ENCODE measurements at places on chromosomes 5 and 9. TPM values are rescaled to one million over a fixed set of nuclear protein-coding genes. Genes with fewer than 3 reads are reported as not detected.

GRCh38 chr9:123656565-123656964, 273.4 kb downstream of the DENND1A start:
- no peak for DNase-seq
- no peaks in the 10 kb centered on the region for H3K4me1 ChIP-seq
- H3K4me3 ChIP-seq: no peak overlapping the region
- peaks cover 2% of the 10 kb centered on the region for H3K27me3 ChIP-seq
- peaks cover 11% of the 10 kb centered on the region for H3K36me3 ChIP-seq

DNA sequence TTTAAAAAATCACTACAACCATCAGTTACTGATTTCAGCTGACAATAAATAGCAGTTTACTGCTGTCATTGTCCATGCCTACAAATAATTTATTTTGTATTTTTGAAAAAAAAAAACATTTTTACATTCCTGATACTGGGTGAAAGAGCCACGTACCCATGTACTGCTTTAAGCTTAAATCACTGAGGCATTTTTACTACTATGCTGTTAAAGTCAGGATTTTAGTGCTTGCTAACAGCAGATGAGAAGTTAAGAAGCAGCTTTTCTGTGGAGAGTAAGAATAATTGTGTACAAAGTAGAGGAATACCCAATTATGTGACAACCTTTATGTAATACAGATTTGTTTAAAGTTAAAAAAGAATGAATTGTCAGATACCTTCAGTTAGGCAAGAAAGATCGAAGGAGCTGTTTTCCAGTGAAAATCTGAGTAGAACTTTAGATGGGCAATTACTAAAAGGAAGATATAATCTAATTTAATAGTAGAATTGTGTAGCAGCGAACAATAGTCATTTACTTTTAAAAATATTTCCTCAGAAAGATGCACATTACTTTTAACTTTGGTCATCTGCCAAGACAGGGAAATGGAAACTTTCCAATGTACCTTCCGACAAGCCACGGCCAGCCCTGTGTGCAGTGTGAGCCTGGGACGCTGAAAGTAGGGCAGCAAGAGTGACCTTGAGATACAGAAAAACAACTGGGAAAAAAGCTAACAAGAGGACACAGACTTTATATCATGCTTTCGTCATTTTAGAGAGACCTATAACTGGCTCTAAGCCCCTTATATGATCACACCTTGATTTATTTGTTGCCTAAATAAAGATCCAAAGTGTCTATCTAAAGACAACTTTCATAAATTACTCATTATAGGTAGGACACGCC, 39.9 kb downstream of the RHOBTB3 start:
- H3K27me3 ChIP-seq: no peaks in the 10 kb centered on the region
- DNase-seq: no peak
- H3K4me1 ChIP-seq: no peaks in the 10 kb centered on the region
- H3K4me3 ChIP-seq: no peak overlapping the region
- no peak overlapping the region for H3K27ac ChIP-seq

GRCh38 chr5:173742432-173742816, 126.0 kb upstream of the BOD1 start:
- H3K4me1 ChIP-seq: peaks cover 33% of the 10 kb centered on the region
- no peak overlapping the region for H3K4me3 ChIP-seq
- DNase-seq: no peak
- H3K27me3 ChIP-seq: no peaks in the 10 kb centered on the region
- H3K27ac ChIP-seq: no peak overlapping the region

- H3K27ac ChIP-seq: no peak overlapping the region
- H3K36me3 ChIP-seq: no peaks in the 10 kb centered on the region
- no peaks in the 10 kb centered on the region for H3K4me1 ChIP-seq
- no peak overlapping the region for H3K4me3 ChIP-seq
Measured at GRCh38 chr5:139459451-139459934, 3.0 kb downstream of the ECSCR start.

- peaks cover 7% of the 10 kb centered on the region for H3K4me1 ChIP-seq
- H3K36me3 ChIP-seq: peaks cover 34% of the 10 kb centered on the region
- no peak for DNase-seq
- no peak overlapping the region for H3K27ac ChIP-seq
- H3K4me3 ChIP-seq: no peak overlapping the region
Measured at GRCh38 chr5:177598477-177598876, 1.5 kb upstream of the B4GALT7 start.

DNA sequence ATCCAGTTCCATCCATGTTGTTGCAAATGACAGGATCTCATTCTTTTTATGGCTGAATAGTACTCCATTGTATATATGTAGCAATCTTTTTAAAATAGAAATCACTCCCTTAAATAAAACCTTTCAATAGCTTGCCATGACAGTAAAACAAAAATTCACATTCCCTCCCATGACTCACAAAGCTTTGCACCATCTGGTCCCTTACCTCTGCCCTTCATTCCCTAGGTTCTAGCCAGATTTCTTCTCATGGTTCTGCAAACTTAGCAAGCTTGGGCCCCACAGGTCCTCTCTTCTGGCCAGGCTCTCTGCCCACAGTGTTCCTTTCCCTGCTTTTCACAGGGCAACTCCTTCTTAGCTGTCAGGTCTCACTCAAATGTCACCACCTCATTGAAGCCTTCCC, 4.3 kb upstream of the SPOCK1 start:
- no peak for DNase-seq
- H3K4me1 ChIP-seq: no peaks in the 10 kb centered on the region
- no peaks in the 10 kb centered on the region for H3K36me3 ChIP-seq

- DNase-seq: no peak
- H3K4me1 ChIP-seq: no peaks in the 10 kb centered on the region
- no peaks in the 10 kb centered on the region for H3K27me3 ChIP-seq
- H3K36me3 ChIP-seq: no peaks in the 10 kb centered on the region
- no peak overlapping the region for H3K4me3 ChIP-seq
Measured at GRCh38 chr9:32294106-32294505, 90.3 kb upstream of the ACO1 start.

DNA sequence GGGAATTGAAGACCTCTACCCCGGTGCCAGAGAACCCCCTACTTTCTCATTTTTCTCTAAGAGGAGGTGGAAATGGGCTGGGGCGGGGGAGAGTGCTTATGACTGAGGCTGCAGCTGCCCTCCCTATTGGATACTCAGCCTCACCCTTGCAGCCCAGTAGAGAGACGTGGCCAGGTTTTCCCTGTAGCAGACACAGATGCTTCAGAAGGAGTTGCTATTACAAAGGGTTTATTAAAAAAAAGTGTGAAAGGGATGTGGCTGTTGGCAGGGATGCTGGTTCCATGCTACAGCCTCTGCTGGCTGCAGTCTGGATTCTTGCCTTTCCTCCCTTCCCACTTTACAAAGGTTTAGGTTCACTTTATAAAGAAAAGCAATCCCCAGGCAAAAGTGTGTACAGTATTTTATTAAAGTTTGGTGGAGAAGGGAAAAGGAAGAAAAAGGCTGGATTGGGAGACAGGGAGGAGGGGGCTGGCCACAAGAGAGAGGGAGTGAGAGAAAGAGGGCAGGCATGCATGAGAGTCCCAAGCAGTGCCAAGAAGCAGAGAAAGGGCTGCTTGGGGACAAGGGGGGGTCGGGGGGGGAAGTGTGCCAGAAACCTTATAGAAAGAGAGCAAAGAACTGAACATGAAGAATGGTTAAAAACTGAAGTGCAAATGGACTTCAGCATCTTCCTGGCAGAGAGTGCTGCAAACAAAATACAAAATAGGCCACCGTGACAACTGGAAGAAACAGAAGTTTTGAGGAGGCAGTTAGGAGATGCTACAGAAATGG, 29.5 kb upstream of the NFIB start:
- H3K4me3 ChIP-seq: no peak overlapping the region

- H3K4me1 ChIP-seq: peaks cover 8% of the 10 kb centered on the region
- no peak overlapping the region for H3K27ac ChIP-seq
- H3K4me3 ChIP-seq: no peak overlapping the region
- no peaks in the 10 kb centered on the region for H3K27me3 ChIP-seq
- no peaks in the 10 kb centered on the region for H3K36me3 ChIP-seq
- no peak for DNase-seq
Measured at GRCh38 chr5:14184725-14185124, 41.6 kb downstream of the TRIO start.

- DNase-seq: no peak
- peak overlapping the region; percentile 67 for H3K27ac ChIP-seq
- H3K36me3 ChIP-seq: peaks cover 74% of the 10 kb centered on the region
- no peak overlapping the region for H3K4me3 ChIP-seq
Measured at GRCh38 chr9:95463148-95464060, 53.4 kb downstream of the PTCH1 start.

- peak overlapping the region; percentile 53 for H3K4me3 ChIP-seq
- peaks cover 62% of the 10 kb centered on the region for H3K27me3 ChIP-seq
- peak overlapping the region; percentile 50 for H3K27ac ChIP-seq
- H3K36me3 ChIP-seq: no peaks in the 10 kb centered on the region
Measured at GRCh38 chr9:70412832-70413463, 1.5 kb downstream of the KLF9 start.

DNA sequence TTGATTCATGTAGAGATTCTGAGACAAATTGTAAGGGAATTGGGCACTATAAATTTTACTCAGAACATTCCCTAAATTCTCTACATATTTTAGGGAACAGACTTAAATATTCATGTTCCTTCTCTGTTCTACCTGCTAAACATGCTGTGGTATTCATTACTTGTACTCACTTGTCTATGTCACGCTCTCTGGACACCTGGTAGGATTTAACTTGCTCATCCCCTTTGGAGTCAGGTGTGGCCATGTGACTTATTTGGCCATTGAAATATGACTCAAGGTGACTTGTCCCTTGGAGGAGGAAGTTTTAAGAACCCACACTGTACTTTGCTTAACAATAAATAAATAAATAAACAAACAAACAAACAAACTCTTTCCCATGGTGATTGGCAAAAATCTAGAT, 2258.8 kb upstream of the WWC1 start:
- no peaks in the 10 kb centered on the region for H3K36me3 ChIP-seq
- H3K4me3 ChIP-seq: no peak overlapping the region
- H3K27ac ChIP-seq: no peak overlapping the region
- no peaks in the 10 kb centered on the region for H3K4me1 ChIP-seq
- H3K27me3 ChIP-seq: no peaks in the 10 kb centered on the region

GRCh38 chr9:96509026-96509425, 59.1 kb downstream of the HABP4 start:
- no peaks in the 10 kb centered on the region for H3K4me1 ChIP-seq
- no peak overlapping the region for H3K4me3 ChIP-seq
- H3K27ac ChIP-seq: no peak overlapping the region
- DNase-seq: no peak
- no peaks in the 10 kb centered on the region for H3K27me3 ChIP-seq
- peaks cover 14% of the 10 kb centered on the region for H3K36me3 ChIP-seq

GRCh38 chr9:108053555-108054061, 564.0 kb upstream of the KLF4 start:
- no peak for DNase-seq
- H3K27ac ChIP-seq: peak overlapping the region; percentile 15
- H3K27me3 ChIP-seq: no peaks in the 10 kb centered on the region
- H3K4me1 ChIP-seq: peaks cover 6% of the 10 kb centered on the region
- H3K4me3 ChIP-seq: no peak overlapping the region

GRCh38 chr9:90808398-90808797, 6.8 kb downstream of the SYK start:
- no peak for DNase-seq
- H3K27me3 ChIP-seq: no peaks in the 10 kb centered on the region
- no peak overlapping the region for H3K27ac ChIP-seq
- H3K4me3 ChIP-seq: no peak overlapping the region
- H3K36me3 ChIP-seq: no peaks in the 10 kb centered on the region

DNA sequence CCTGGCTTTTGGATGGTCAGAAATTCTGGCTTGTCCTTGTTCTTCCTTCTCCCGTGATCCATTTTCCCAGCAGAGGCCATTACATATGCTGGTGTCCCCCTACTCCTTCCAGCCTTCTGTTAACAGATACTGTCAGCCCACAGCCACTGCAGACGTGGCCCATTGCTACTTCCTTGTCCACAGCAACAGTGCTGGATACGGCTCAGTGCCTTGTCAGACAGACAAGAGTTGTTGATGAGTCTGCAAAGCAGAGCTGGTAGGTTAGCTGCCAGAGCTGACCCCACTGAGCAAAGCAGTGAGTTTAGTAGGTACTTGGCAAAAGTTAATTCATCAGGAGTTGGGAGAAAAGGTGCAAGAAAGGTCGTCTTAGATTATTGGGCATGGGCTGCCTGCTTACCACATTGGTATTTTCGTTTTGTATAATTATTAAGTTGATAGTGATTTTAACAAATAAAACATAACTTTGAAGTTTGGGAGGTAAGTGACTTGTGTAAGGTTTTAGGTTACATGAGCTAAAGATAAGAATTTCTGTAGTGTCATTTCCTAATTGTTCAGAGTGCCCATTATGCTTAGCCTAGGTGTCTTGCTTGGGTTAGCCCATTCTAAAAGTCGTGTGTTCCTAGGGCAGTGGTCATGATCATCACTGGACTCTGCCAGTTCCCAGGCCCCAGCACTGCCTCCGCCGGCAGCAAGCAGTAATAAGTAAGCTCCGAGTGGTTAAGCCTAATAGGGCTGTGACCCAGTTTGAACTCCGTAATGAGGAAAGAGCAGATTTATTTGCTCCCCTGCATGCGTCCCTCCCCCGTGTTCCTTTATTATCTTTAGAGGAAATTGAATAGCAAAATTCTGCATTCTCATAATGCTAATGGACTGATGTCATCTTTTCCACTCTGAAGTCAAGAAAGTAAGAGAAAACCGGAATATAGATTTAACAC, 292.0 kb downstream of the FANCC start:
- peak; percentile 80 for DNase-seq
- H3K27ac ChIP-seq: peak overlapping the region; percentile 56
- peaks cover 30% of the 10 kb centered on the region for H3K36me3 ChIP-seq

- H3K27me3 ChIP-seq: no peaks in the 10 kb centered on the region
- no peak overlapping the region for H3K27ac ChIP-seq
- H3K4me1 ChIP-seq: no peaks in the 10 kb centered on the region
- H3K4me3 ChIP-seq: no peak overlapping the region
- no peak for DNase-seq
- no peaks in the 10 kb centered on the region for H3K36me3 ChIP-seq
Measured at GRCh38 chr5:9888501-9888901, 258.4 kb upstream of the TAS2R1 start.

GRCh38 chr5:130222573-130222972, 318.3 kb downstream of the CHSY3 start:
- H3K4me3 ChIP-seq: no peak overlapping the region
- H3K27me3 ChIP-seq: no peaks in the 10 kb centered on the region
- no peaks in the 10 kb centered on the region for H3K36me3 ChIP-seq
- no peak overlapping the region for H3K27ac ChIP-seq
- H3K4me1 ChIP-seq: no peaks in the 10 kb centered on the region

- H3K4me3 ChIP-seq: no peak overlapping the region
- H3K4me1 ChIP-seq: no peaks in the 10 kb centered on the region
- H3K36me3 ChIP-seq: no peaks in the 10 kb centered on the region
Measured at GRCh38 chr5:6084376-6084775, 294.0 kb downstream of the MED10 start.

ORM2 gene
- not detected for polyA plus RNA-seq

CRHBP gene
- polyA plus RNA-seq: 0.76 TPM

VCP gene
- 189 TPM for polyA plus RNA-seq

F12 gene
- polyA plus RNA-seq: 1.0 TPM

SNX2 gene
- 133 TPM for polyA plus RNA-seq

IL31RA gene
- polyA plus RNA-seq: 0.03 TPM

GDNF gene
- 4.2 TPM for polyA plus RNA-seq

GOLM1 gene
- polyA plus RNA-seq: 124 TPM

TAF11L10 gene
- polyA plus RNA-seq: not detected

SLC6A3 gene
- 0.13 TPM for polyA plus RNA-seq

GPR150 gene
- polyA plus RNA-seq: 0.90 TPM

MARCHF6 gene
- polyA plus RNA-seq: 117 TPM

SLC34A3 gene
- 36.9 TPM for polyA plus RNA-seq
